ENCODE measurements at places on chromosomes 2 and 18.

DNA sequence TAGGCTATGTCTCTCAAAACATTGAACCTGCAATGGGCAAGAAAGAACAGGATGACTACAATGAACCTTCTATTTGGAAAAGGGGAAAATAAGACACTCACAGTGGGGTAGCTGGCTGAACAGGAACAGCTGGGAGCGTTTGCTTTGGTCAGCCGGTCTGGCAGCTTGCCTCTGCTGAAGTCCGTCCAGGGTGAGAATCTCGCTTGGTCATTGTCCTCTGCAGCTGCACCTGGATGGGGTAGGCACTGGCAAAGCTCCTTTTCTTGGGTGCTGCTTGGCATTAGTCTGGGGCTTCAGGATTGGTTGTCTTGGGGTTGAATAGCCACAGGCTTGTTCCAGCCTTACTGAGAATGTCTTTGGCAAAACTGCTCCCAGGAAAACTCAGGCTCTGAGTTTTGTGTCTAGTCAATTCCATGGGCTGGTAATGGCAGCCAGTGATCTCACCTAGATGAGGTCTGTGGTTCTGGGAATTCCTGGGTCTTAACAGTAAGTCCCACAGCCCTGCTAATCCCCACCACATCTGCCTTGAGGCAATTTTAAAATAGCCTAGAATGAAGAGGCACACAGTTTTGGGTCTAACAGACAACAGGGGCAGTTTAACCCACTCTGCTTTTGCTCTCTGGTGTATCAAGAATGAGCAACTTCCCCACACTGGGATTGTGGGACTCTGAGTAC lies 13.4 kb downstream of the NEDD4L start:
- DNase-seq: no peak

DNA sequence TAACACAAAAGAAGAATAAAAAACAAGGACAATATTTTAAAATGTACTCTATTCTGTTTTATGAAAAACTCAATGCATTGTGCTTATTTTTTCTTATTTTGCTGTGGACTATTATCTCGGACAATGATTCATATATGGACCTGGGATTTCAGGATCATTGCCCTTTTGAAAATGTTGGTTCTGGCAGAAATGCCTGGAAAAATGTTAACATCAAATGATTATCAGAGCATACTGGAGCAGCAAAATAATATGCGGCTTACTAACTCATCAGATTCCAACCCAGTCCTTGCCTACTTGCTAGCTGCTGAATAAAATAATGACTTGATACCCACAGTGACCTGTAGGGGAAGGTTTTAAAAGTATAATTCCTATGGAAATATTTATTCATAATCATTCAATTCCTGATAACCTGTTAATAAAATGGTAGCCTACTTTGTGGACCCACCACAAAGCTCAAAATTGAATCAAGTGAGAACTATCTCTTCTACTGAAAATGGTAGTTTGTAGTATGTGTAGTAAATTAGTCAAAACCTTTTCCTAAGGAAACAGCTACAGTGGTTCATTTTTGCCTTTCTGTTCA lies 117.4 kb downstream of the NEB start:
- no peak for DNase-seq

DNA sequence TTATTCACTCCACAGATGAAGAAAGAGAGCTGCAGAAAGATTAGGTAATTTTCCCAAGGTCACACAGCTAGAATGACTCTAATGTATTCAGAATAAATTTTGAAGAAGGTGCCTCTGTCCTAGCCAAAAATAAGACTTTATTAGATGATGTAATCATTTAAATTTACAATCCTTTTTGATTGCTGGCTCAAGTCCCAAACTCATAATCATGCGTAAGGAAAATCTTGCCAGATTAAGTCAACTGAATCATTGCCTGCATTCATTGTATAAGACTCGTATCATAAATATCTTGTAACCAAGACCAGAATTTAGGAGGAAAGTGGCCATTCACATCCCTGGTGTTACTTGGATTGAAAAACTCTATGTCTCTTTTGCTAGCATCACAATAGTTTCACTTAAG lies 53.1 kb upstream of the STK39 start:
- no peak for DNase-seq

- no peak for DNase-seq
Observed at GRCh38 chr2:25448808-25449207, 107.1 kb upstream of the DNMT3A start.

GRCh38 chr2:29923110-29923721 lies 1.8 kb upstream of the ALK start:
- peak; percentile 75 for DNase-seq

DNA sequence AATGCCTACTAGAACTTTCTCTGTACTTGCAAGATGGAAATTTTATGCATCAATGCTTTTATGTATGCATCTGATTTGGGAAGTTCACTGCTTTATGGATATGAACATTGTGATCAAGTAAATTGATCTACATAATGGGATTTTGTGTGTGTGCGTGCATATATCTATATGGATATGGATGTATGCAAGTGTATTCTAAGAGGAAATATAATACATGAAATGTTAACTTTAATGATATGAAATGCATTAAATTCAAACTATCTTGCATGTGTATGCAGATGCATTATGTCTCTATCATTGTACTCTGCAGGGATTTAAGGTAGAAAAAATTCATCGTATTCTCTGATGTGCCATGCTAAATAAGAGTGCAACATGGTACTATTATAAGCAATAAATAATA lies 1855.4 kb upstream of the PIK3C3 start:
- no peak for DNase-seq

DNA sequence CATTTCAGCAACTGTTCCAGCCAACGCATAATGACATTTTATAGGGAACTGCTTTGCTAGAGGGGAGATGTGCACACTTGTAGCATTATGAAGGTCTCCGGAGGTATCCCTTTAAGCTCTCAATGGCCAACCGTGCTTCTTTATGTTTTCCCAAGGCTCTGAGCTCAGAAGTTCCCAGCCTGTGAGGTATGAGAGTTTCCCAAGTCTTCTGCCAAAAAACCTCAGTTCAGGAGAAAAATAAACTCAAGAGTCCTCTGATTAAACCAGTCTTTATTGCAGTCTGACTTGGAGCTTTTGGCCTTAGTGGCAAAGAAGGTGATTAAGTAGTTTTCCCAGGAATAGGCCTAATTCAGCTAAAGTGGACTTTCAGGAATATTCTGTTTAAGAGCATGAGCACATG lies 35.4 kb upstream of the ZNF532 start:
- no peak for DNase-seq

DNA sequence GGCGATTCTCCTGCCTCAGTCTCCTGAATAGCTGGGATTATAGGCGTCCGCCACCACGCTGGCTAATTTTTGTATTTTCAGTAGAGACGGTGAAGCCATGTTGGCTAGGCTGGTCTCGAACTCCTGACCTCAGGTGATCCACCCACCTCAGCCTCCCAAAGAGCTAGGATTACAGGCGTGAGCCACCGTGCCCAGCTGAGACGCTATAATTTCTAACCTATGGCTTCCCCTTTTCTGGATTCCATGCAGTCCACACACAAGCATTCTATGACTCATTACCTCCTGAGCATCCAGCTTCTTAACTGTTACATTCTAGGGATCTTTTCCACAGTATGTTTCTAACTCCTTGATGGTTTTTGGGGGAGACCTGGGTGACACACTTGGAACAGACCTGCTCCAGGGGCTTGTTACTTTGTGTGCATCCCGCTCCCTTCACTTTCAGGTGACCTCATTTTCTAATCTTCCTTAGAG lies 11.8 kb upstream of the KCMF1 start:
- DNase-seq: no peak

GRCh38 chr2:165056564-165056963 lies 101.2 kb upstream of the SLC38A11 start:
- no peak for DNase-seq

GRCh38 chr2:236167297-236168109 lies 683 bp downstream of the GBX2 start:
- peak; percentile 38 for DNase-seq

GRCh38 chr2:230932556-230933511 lies 7.8 kb upstream of the GPR55 start:
- no peak for DNase-seq

DNA sequence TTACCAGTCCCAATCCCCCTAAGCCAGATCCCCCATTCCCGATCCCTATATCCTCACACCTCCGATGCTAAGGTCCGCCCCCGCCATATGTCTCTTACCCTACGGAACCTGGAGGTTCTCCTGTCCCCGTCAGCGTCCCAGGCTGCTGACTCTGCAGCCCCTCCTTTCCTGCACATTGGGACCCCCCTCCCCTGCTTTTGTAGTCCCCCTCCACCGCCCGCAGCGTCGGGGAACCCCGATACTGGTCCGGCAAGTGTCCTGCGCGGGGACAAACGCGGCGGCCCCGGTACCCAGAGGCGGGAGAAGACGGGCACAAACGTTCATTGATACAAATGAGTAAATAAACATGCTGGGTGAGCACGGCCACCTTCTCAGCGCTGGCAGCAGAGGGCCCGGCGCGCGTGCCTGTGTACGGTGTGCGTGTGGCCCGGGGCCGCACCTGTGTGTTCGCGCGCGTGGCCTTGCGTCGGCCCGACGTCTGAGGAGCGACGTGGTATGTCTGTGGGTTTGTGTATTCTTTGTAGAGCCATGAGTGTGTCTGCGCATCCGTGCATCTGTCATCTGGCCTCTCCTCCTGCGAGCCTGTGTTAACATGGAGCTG lies 2.0 kb upstream of the CYP26B1 start:
- no peak for DNase-seq

- DNase-seq: no peak
Observed at GRCh38 chr2:203437511-203437910, 97.6 kb downstream of the RAPH1 start.

DNA sequence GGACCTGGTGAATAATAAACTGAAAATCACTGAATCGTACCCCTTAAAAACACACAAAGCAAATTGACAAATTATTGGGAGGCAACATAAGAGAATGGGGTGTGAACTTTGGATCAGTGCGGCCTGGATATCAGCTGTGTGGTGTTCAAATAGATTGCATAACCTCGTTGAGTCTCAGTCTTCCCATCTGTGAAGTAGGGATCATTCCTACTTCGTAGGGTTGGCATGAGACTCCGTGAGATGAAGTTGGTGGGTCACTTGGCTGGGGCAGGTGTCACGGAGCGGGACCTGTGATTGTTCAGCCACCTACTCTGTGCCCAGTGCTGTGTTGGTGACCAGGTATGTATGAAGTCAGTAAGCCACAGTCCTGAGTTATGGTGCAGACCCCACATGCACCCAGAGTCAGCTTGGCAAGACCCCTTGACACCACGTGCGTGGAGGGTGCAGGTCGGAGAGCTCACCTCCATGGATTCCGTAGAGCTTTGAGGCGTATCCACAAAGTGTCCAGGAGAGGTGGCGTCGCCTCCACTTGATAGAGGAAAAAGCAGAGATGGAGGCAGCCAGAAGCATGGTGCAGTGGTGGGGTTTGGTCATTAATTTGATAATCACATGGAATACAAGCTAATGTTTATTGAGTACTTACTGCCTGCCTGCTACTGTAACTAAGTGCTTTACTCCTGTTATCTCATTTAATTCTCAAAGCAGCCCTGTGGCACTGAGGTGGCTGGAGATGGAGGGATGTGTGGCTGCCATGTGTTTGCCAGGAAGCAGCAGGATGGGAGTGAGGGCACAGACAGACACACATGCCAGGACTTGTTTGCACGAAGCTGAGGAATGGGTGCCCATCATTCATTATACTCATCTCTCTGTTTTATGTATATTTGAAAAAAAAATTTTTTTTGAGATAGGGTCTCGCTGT lies 35.8 kb downstream of the HPCAL1 start:
- no peak for DNase-seq

DNA sequence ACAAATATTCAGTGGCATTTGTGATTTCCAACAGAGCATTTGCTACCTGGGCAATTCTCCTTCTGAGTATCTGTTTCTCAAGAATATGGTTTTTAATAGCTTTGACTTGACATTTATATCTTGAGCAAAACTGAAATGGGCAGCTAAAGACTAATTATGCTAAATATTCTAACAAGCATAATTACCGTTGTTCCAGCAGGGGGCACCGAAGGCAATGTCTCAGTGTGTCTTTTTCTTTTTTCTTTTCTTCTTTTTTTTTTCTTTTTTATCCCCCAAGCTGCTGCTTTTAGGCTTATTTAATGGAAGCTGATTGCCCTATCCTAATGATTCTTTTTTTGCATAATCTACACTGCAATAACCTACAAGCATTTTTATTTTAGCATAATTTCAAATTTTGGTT lies 138.9 kb upstream of the NABP1 start:
- peak; percentile 22 for DNase-seq

Measured in NCI-H2081 (cell line).